Left colon (tissue), 2 donors: ENCODE measurements at places on chromosomes 4 and X.

DNA sequence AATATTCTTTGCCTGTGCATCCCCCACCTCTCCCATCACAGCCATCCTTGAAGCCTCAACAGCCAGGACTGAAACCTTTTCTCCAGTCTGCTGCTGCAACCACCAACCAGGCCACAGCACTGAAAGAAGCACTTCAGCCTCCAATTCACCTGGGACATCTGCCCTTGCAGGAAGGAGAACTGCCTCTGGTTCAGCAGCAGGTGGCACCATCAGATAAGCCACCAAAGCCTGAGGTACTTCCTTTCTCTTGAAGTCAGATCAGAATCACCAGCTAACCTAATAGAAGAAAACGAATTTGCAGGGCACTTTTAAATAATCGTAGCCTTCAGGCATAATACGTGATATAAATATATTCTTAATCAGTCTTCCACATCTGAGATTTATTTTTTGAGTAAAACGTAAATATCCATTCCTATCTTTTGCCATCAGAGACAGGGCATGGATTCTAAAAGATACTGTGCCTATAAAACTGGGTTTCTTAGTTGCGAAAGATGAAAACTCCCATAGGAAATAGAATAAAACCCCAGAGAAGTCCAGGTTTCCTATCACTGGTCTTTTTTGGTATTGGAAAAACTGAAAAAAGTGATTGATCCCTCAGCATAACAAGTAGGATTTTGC, 9.5 kb downstream of the AMBN start:
- DNase-seq, result peak; percentile 35

DNA sequence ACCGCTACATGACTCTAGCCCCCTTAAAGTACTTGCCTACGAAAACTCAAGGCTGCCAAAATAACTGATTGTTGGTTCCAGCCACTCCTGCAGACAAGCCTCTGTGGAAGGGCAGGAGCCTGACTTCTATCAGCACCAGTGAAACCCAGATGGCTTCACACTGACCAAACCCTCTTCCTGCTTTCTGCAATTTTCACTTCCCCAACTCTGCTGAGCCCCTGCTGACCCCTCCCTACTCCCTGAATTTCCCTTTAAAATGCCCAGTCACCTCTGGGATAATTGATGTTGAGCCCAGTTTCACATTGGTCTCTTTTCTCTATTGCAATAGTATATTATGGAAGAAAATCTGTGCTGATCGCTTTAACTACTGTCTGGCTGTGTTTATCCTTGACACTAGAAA, 61.6 kb upstream of the STS start:
- DNase-seq, result no peak

DNA sequence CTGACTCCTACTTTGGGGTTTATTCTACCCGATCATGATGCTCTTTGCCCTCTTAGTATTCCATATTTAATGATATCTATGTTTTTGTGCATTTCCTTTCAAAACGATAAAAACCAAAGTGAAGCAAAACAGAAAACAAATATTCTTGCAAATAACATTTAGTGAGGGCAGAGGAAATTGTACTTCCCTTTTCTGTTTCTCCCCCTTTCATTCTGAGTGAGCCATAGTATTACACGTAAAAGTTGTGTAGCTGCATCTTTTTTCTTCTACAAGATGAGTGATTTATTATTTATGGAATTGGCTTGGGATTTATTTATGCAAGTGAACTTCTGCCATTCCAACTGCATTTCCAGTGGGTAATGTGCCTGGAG, 109.9 kb downstream of the AFF2 start:
- no peak for DNase-seq

DNA sequence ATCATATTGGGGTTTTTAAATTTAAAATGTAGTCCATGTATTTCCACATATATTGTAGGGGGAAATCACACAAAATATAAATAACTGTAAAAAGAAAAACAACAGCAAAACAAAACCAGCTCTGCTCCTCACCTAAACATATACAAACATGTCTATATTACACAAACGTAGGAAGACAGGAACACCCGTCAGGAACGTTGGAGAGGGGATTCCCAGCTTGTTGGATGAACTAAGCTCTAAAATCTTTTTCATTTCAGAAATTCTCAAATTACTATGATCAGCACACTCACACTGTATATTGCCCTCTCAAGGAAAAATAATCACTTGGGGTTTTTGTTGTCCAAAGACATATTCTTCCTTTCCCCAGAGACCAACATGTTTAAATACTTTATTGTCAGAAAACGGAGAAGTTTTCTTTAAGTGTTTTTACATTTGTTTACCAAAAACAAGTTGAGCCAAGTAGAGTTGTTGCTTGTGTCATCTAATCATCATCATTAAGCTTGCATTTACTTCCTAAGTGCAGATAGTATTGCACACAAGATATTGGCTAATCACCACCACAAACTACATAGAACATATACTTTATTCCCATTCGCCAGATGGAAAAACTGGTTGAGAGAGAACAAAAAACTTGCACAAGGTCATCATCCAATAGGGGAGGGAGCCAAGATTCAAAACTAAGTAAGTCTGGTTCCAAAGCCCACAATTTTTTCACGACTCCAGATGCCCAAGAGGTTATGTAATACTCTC, 2.4 kb upstream of the TLR10 start:
- no peak for DNase-seq

DNA sequence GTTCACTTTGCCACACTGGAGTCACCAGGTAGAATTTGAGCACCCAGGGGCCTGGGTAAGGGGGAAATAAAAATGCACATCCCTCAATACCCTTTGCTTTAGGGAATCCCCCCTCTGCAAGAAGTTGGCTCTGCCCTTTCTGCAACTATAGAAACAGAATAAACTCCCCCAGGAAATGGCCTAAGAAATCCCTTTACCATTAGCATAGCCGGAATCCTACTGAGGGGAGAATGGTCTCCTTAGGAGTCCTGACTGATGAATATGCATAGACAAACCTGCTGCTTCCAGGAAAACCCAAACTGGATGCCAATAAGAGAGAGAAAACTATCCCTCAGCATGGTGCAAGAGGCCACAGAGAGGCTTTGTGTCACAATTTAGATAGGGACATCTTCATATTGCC, 11.0 kb downstream of the EFHC2 start:
- no peak for DNase-seq

GRCh38 chrX:84248226-84248625, 60.2 kb upstream of the RPS6KA6 start:
- DNase-seq, result no peak

DNA sequence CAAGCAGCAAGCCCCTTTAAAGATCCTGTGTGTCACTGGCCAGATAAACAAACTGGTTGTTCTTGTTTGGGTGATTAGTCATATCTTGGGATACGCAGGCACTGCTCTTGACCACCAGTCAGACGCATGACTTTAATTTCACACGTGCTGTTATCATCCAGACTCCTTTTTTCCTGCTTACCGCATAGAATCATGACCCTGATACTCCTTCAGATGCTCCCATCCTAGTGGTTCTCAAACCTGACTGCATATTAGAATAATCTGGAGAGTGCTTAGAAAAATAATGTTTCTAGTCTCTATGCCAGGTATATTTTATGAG, 78.8 kb downstream of the CLDN22 start:
- DNase-seq, result no peak

GRCh38 chr4:15917297-15917696, 21.2 kb downstream of the FGFBP1 start:
- DNase-seq, result no peak

DNA sequence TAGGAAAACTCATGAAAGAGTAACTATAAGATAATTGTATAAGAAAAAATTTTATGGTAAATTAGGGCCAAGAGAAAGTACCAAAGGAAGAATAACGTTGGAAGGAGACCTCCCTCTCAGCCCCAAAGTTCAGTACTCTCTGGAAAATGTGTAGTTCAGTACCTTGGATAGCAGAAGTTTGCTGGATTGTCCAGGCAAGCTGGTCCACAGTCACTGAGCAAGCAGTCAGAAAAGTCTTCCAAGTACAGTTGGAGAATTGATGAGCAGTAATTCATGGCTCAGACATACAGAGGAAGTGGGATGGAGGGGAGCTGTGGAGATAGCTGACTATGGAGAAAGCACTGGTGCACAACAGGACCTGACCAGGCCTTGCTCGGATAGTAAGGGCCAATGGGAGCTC, 598.2 kb upstream of the NDST4 start:
- DNase-seq, result no peak
